ENCODE measurements at places on chromosomes 4 and X.
A peak's percentile ranks its signal among the peaks of the same experiment; 100 is the strongest.

DNA sequence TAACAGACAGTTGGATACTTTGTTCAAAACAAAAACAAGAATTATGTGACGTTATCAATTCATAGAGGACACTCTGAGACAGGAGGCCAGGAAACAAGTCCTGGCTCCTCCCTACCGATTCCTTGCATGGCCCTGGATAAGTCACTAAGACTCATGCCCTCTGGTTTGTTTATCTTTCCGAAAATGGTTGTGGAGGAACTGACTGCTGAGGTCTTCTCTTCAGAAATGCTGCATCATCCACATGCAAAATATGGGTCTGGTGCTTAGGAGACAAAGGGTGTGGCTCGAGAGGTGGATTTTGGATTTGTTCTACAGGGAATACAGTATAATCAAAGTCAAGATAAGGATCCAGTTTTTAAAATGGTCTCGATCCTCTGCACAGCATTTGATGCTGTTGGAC, 130.9 kb downstream of the RELL1 start:
- DNase-seq, result no peak

GRCh38 chr4:181647396-181648147, 595.6 kb upstream of the TENM3 start:
- DNase-seq, result no peak

DNA sequence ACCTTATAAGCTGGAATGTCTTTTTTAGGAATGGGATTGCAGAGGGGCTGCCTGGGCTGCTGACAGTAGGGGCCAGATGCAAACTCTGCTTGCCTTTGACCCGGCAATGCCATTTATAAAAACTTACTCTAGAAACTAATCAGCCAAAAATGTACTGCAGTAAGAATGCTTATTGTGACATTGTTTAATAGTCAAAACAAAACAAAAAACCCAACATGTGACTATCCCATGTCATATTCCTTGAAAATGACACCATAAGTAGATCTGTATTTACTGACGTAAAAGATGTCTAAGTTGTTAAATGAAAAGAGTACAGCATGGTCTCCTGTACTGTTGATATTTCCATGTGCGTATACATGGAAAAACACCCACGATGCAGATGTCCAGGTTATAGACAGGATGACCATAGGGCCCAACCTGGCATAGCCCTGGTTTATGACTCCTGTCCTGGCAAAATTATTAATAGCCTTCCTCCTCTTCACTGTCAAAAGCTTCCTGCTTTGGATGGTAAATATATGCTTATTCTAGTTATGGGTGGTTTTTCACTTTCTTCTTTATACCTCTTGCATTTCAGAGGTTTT, 138.9 kb downstream of the PTTG2 start:
- DNase-seq, result no peak

DNA sequence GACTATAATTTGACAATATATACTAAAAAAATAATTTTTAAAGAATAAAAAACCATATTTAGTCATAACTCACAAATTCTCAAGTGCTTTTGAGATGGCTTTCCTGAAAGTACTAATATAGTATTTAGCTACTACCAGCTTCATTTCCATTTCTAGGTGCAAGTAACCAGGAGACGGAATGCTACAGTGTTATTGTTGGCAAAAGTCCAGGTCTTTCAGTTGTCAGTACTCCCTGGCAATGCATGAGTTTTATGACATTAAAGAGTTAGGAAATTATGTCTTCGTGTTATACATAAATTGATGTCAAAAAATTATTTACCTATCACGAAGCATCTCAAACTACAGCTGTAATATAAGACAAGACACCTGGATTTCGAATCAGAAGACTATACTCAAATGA, 45.0 kb downstream of the TMEM47 start:
- no peak for DNase-seq

DNA sequence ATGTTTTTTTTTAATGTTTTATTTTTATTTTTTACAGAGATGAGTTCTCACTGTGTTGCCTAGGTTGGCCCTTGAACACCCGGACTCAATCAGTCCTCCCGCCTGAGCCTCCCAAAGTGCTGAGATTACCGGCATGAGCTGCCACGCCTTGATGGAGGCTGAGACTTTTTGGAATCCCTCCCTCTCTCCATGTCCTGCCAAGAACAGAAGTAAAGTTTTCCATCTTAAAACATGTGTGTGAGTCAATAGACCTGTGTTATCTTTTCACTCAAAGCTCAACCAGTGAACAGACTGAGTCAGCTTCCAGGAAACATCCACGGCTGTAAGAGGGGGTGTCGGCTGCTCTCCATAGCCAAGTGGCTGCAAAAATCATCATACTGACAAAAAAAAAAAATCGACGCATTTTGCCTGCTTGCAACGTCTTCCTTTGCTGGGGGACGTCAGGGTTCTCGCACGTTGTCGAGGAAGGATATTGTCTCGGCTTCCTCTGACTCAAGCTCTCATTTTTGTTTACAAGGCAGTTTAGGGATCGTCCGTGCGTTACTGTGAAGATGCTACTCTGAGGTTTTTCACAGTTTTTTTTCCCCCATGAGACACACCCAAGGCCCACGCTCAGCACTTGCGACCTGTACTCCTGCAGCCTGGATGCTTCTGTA, 10.0 kb upstream of the ASMTL start:
- no peak for DNase-seq

GRCh38 chrX:25941559-25942250, 196.4 kb upstream of the MAGEB18 start:
- no peak for DNase-seq

DNA sequence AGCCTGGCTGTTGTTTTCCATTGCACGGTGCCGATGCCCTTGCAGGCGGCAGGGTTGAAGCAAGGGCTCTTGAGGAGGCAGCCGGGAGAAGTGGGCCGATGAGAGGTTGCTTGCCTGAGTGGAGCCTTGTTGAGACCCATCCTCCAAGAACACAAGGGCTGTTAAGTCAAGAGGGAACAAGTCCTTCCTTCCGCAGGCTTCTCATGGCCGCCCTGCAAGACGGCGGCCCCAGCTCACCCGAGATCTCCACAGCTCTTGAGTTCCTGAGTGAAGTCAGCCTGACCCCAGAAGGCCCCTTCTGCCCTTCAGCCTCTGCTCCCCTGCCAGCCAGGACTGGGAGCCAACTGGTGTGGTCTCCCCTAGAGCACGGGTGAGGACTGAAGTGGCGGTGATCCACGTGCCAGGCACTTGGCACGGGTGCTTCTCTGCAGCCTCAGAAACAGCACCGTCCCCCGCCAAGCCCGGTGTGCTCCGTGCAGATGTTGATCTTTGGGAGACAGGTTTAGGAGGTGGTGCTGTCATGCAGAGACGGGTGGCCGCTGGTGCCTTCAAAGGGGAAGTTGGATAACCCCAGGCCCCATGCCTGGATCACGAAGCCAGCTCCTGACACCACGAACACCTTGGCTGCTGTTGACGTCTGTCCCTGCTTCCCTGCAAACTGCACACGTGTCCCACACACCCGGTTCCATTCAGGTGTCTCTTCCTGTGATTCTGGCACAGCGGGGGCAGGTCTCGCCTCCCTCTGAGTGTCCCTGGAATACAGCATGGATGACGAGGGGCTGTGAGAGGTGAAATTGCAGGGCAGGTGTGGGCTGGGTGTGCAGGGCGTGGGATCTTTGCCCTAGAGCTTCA, 164.4 kb upstream of the PSAPL1 start:
- DNase-seq, result peak; percentile 6
